MG63 (cell line): ENCODE measurements at places on chromosomes 1 and 21.

GRCh38 chr1:114218361-114219171 lies 64.9 kb upstream of the SYT6 start:
- DNase-seq = no peak

DNA sequence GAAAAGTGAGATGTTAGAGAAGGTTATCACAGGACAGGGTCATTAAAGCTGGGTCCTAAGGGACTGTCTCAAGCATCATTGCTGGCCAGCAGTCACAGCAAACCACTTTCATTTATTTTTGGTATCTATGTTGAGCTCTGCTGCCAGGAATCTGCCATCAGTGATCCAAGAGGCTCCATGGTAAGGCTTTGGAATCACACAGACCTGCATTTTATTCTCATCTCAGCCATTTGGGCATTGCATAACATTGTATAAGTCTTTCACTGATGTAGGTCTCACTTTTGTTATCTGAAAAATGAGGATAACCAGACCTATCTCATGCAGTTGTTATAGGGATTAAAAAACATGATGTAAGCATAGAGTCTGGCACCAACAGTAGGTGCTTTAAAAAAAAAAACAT lies 77.5 kb downstream of the OMA1 start:
- no peak for DNase-seq

DNA sequence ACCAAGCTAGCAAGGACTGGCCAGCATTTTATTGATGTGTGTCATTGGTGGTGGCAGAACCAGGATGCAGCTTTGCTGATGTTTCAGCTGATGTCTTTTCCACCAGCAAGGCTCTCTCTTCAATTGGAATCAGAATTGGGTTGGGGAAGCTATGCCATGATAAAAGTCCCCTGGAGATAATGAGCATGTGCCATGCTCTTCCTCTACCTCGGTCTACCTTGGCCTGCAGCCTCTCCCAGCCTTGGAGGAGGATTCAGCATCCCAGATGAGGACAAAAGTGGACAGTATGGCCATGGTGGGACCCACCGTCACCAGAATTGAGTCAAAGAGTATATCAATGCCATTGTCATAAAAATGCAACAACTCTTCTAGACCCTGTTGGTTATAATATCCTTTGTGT lies 8.6 kb downstream of the AVPR1B start:
- no peak for DNase-seq

DNA sequence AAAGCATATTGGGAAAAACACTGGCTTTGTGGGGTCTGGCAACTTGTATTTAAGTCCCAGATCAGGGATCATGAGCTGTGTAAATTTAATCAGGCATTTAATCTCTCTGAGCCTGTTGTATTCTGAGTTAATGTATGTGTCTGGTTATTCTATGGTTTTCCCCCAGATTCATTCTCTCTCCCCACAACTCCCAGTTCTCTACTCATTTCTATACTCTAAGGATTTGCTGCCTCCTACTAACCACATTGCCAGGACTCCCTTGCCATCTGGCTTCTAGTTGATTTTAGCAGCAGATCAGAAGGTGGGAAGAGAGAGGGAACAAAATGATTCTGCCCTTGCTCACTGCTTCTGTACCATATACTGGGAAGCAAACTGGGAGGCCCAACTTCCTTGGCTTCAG lies 31.4 kb upstream of the S1PR1 start:
- DNase-seq = no peak

DNA sequence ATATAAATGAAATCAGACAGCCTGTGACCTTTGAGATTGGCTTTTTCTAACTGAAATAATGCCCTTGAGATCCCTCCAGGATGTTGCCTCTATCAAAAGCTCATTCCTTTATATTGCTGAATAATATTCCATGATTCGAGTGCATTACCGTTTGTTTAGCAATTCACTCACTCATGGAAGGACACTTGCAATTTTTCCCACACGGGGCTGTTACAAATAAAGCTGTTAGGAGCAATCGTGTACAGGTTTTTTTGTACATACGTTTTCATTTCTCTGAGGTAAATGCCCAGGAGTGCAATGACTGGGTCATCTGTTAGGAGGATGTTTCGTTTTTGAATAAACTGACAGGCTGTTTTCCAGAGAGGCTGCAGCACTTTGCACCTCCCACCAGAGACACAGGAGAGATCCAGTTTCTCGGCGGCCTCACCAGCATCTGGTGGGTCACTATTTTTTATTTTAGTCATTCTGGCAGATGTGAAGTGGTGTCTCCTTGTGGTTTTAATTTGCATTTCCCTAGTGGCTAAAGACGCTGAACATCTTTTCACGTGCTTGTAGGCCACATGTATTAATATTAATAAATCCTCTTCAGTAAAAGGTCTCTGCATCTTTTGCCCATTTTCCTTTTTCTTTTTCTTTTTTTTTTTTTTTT lies 11.0 kb downstream of the PRDM15 start:
- DNase-seq = no peak

- DNase-seq = peak; percentile 23
These were observed 51.2 kb downstream of the DNTTIP2 start for GRCh38 chr1:93827633-93828366.

GRCh38 chr1:180309338-180309737 lies 79.3 kb downstream of the LHX4 start:
- no peak for DNase-seq

DNA sequence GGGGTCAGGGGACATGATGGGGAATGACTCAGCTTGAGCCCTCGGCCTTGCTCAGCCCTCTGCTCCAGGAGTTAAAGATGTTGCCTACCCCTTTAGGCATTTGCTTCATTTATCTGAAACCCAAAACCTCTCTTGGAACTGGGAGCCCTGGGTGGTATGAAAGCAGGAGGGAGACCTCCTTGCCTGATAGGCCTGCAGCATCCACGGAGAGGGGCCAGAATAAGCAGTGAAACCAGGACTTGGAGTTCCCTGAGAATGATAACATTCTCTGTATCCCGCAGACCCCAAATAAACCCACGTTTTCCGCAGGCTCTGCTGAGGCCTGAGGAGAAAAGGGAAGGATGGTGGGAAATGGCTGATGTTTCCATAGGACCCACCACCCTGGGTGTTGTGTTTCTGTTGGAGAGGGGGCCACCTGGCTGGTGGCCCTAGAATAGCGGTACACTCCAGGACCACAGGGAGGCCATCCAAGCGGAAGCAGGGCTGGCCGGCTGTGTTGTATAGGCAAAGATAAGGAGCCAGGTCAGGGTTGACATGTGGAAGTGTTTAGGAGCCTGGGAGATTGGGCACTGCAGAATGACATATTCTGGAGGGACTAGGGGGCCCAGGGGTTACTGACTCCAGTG lies 77.4 kb downstream of the FOXD2 start:
- no peak for DNase-seq
